ENCODE measurements at places on chromosomes 1 and 21. TPM values are rescaled to one million over a fixed set of nuclear protein-coding genes. Genes with fewer than 3 reads are reported as not detected.

The CBR1 gene
- 101 TPM for total RNA-seq

GRCh38 chr1:171457412-171457811 is 27.9 kb upstream of the PRRC2C start:
- DNase-seq = no peak
- H3K4me1 ChIP-seq = no peaks in the 10 kb centered on the region
- no peak overlapping the region for H3K27ac ChIP-seq
- H3K27me3 ChIP-seq = no peaks in the 10 kb centered on the region
- H3K4me3 ChIP-seq = no peak overlapping the region

DNA sequence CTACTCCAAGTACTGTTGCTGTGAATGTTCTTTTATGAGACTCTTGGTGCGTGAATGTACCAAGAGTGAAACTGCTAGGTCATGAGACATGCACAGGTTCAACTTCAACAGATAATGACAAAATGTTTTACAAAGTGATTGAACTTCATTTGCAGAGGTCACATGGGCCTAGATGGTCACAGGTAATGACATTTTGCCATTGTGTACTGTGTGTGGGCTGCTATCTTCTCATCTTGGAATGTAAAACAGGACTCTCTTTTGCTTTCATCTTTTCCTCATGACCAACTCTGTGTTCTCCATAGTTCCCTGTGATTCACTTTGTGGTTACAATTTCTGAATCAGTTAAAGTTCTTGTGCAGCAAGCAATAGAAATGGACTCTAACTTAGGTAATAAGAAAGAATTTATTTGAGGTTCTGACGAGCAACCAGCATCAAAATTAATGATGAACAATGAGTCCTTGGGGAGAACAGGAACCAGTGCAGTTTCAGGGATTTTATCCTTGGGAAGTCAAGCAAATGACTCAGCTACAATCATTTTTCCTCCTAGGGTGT is 16.2 kb upstream of the TSNAX start:
- H3K4me1 ChIP-seq = no peaks in the 10 kb centered on the region
- H3K27me3 ChIP-seq = no peaks in the 10 kb centered on the region
- no peak for DNase-seq
- no peaks in the 10 kb centered on the region for H3K36me3 ChIP-seq
- no peak overlapping the region for H3K27ac ChIP-seq

DNA sequence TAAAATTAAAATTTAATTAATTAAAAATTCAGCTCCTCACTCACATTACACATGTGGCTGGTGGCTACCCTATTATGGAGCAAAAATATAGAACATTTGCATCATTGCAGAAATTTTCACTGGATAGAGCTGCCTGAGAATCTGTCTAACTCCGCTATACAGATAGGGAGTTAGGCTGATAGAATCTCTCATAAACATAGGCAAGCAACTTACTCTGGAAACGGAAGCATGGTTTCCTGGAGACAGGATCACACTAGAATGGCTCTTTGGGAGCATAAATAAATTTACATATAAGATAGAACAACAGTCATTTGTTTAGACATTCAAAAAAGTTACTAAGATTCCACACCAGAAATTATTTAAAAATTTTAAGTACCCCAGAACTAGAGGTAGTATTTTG is 12.2 kb upstream of the LAMC2 start:
- no peak overlapping the region for H3K27ac ChIP-seq
- no peaks in the 10 kb centered on the region for H3K27me3 ChIP-seq
- no peaks in the 10 kb centered on the region for H3K36me3 ChIP-seq
